Brain (organoid and tissue), 16 donors: ENCODE measurements at places on chromosomes 12 and 14.

DNA sequence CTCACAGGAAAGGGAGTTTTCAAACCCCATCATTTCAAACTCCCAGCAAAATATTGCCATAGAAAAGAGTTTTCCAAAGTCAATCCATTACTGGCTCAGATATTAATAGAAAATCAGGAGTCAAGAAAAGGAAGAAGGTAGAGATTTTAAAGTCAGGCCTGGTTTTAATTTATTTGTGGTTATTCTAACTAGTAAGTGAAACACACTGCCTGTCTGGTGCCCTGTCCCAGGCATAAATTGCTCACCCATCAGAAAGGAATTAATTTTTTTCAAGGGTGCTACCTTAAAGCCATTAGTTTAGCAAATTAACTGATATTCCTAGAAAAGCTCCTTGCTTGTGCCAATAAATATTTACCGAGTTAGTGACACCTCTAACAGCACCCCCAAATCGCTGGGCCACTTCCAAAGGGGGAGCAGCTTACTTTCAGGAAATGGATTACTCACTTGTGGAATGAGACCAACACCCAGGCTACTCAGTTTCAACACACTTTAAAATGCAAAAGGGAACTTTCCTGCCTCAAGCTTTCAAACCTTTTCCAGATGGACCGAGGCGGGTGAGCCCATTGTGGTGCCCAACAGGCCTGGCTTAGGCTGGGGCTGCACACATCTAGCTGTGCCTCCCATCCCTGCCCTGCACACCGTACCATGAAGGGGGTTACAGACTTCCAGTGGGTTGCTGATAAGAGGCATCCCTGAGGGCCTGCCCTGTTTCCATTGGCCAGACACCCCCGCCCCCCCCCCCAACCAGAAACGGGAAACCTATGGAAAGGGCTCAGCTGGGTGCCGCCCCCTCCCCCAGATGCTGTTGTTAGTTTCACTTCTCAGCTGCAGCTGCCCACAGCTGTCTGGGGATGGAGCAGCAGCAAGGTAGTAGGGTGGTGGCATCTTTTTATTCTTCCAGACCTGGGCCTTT, 117.2 kb downstream of the SAMD4A start:
- DNase-seq: no peak

DNA sequence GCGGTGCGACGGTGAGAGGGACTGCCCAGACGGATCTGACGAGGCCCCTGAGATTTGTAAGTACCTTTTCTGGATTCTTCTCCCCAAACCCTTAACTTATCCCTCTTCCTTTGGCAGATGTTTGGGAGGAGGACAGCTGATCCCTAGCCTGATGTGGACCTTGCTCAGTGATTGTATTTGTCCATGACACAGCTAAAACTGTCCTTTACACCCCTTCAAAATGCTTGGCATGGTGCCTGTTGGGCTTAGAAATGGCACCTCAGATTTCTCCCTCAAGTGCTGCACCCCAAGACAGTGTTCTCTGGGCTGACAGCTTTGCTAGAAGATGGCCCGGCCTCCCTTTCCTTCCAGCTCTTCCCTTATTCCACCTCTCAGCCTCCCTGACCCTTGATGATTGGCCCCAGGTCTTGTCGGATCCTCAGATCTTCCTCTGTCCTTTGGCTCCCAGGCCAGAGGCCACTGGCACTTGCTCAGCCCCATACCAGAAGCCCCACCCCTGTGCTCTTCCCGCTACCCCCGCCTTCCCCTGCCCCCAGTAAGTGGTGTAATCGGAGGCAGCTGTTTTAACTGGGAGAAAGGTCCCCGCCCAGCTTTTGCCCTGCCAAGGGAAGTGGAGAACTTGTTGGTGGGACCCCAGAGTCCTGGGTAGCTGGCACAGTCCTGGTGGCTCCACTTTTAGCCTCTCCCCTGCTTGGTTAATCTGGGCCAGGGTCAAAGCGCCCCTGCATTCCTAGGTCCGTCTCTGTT, 8.7 kb downstream of the LRP1-AS start:
- no peak for DNase-seq

DNA sequence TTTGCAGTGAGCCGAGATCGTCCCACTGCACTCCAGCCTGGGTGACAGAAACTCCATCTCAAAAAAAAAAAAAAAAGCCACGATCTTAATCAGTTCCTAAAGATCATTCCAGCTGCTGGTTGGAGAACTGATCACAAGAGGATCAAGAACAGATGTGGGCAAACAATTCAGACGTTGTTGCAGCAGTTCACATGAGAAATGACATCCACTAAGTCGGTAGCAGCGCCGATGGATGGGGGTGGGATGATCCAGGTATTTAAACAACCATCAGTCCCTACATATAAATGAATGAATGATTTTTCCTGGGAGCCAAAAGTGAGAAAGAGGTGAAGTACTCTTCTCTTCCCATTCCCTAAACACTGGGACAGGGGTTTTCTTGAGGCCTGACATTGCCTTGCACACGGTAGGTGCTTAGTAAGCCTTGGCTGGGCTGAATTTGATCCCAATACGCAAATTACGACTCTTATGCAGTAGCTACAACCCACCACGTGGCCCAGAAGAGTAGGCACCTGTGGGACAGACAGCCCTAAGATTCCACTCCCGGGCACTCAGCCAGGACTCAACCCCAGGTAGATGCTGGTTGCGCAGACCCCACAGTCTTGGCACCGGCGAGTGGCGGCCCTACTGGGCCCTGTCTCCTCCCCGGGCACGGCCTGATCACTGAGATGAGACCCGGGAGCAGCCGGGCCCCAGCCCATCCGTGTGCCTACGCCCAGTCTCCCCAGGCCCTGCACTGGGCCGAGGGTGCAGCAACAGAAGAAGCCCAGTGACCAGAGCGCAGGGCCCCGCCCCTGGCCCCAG, 565 bp downstream of the SPRYD3 start:
- DNase-seq: no peak

GRCh38 chr14:35539969-35540368, 6.0 kb downstream of the INSM2 start:
- DNase-seq: no peak

DNA sequence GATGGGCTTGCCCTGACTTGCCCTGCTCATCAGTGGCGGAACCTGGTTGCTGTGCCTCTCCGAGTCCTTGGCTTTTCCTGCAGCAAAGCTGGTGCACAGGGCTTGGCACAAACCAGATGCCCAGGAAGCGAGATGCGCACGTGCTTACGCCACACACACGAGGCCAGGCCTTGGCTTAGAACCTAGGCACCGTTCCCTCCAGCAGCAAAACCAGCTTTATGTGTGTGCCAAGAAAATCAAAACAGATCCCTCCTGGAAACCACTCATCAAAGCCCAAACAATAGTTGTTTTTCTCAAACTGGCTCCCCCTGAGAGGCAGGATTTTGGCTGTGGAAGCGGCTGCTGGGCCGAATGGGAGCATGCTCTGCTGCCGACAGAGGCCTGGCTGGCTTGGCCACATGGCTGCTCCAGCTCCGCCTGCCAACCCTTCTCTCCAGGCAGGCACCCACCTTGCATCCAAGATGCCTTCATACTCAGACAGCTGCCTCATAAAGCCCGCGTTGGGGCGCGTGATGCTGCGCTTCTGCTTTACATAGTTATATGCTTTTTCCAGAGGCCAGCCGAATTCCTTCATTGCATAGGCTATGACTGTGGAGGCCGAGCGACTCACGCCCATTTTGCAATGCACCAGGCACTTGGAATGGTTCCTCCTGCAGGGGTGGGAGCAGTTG, 58.7 kb downstream of the SSH1 start:
- peak; percentile 71 for DNase-seq

DNA sequence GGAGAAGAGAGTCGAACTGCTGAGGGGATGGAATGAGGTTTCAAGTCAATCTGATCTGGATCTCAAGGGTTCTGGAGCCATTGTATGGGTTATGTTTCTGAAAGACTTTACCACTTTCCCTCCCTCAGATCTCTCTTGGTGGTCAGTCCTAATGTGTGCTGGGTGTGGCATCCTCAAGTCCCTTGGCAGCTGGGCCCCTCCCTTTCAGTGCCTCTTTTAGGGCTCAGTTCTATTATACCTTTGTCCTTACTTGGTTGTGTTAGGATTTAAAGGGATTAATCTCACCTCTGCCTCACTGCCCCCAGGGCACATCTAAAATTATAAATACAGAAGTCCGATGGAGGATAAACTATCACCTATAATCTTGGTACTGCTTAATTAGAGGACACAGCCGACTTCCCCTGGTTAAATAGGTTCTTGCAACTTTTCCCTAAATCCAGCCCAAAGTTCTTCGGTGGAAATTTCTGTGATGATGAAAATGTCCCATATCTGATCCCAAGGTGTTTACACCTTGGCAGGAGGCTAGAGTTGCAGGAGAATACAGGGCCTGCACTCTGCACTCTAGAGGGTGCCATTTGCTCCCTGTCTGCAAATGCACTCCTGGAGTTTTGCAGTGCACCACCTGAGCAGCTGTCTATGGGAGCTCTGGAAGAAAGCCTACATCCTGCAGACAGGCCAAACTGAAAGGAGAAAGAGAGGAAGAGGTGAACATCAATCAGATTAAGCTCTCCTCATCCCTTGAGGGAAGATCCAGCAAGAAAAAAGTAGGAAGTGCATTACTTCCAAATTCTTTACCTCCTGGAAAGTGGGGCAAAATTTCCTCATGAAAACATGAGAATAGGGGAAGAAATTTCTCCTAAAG, 106.8 kb downstream of the NUAK1 start:
- no peak for DNase-seq

DNA sequence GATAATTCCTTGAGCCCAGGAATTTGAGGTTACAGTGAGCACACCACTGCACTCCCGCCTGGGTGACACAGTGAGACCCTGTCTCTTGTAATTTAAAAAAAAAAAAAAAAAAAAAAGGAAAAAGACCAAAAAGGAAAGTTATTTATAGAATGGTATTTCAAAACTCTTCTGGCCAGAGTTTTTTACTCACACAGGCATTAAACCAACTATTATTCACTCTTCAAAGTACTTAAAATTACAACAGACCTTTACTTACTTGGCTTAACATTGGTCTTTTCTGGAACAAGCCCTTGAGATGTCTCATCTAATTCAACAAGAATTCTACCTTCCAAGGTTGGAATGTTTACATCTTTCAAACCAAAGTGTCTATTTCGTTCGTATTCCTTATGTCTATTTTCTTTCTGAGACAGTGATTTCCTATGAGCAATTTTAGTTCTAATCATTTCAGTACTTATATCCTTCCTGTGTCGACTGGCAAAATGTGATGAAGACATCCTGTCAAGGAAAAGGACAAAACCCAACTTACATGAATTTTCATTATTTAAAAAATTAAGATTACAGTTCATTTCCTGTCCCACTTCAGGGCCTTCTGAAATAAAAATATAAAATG, 2.6 kb downstream of the DLGAP5 start:
- no peak for DNase-seq

DNA sequence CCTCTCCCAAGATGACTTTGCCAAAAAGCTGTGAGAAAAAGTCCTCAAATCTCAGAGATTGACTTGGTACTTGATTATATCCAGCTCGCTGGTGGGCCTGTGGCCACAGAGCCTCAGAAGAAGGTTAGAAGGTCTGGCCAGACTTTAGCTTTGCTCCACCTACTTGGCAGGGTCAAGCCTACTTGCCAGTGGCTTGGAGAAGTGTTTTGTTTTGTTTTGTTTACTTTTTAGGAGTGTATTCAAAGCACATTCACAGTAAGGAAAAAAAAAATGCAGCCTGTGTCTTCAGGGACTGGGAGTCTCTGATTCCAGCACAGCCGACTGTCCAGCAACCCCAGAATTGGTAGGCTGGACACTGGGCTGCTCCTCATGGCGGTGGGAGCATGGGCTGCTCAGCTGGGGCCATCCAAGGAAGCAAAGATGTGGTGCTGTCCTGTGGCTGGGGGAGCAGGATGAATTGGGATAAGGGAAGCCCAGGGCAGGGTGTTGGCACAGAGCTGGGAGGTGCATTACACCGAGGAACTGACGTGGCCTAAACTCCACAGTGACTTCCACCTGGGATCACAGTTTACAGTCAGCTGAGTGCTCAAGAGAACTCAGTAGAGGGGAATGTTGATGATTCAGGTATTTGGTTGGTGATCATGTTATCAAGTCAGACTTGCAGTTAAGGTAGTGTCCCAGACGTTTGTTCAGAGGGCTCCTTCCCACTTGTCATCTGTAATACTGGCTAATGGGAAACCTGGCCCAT, 73.5 kb downstream of the PPP2R5C start:
- no peak for DNase-seq

GRCh38 chr12:65454115-65454787, 175.8 kb downstream of the MSRB3 start:
- DNase-seq: peak; percentile 35

DNA sequence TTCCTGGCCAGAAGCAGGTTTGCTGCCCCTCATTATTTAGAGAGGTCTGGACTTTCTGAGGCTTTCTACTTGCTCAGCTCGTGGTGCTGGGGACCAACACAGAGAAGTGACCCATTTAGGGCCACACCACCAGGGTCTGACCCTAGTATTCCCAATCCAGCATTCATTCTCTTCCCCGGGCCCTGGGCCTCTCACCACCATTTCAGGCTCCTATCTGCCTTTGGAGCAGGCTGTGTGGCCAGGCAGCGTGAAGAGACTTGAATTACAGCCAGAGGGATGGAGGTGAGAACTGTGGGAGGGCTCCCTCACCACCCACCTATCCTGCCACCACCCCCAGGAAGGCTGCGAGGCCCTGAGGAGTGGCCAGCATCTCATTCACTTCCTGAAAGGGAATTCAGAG, 24.6 kb downstream of the FAM222A start:
- no peak for DNase-seq
